ENCODE measurements at places on chromosomes 2 and 18.

DNA sequence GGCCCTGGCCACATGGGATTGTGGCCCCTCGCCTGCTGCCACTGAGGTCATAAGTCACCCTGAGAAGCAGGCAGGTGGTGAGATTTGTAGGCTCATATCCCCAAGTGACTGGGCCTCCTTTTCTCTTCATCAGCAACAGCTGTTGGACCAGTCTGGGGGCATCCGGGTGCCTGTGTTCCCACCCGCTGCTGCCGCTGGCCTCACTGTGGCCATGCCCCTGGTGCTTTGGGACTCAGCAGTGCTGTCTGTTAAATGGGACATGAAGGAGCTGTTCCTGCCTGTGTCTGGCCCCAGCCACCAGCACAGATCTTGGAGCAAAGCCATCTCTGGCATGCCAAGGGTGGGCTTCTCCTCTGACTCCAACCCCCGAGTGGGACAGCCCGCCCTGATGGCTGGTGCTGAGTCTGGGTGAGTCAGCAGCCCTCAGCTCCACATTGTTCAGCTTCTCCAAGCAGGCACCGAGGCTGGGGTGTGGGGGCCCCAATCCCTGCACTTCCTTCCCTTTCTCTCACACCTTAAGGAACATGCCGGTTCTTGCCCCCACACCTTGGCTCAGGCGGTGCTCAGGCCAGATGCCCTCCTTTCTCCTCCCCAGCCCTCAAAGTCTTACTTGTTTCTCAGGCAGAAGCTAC lies 207.9 kb downstream of the GLI2 start:
- DNase-seq: no peak

DNA sequence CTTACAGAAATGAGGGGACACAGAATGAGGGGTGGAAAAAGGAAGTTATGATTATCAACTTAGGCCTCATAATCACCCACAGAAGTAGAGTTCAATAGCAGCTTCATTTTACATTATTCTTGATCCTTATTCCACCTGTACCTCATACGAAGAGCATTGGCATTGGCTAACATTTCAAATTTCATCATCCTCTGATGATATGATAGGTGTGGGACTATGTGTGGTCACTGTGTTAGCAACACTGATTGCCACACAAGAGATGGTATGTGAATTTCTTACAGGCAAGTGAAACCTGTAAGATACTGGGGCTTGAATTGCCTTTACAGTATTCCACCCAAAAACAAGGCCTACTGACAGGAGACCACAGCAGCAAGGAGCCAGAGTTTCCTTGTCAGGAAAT lies 14.0 kb upstream of the HAT1 start:
- DNase-seq: no peak

DNA sequence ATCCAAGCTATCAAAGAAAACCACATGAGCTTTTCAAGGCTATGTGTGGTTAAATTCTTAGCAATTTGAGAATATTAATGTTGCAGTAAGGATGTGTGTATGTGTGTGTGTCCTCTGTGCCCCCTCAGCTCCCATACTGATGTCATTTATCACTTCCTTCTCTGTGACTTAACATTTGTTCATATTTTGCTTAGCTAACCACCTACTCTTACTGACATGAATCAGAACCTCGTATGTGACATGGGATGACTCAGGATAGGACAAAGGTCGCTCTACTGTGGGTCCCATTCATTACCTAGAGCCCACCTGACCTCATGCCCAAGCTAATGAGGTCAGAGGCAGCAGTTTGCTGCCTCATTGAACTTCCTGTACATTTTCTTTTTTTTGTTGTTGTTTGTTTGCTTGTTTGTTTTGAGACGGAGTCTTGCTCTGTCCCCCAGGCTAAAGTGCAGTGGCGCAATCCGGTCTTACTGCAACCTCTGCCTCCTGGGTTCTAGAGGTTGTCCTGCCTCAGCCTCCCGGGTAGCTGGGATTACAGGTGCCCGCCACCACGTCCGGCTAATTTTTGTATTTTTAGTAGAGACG lies 36.3 kb downstream of the MOGAT1 start:
- no peak for DNase-seq

- no peak for DNase-seq
Observed at GRCh38 chr2:188187726-188188125, 103.9 kb upstream of the GULP1 start.

DNA sequence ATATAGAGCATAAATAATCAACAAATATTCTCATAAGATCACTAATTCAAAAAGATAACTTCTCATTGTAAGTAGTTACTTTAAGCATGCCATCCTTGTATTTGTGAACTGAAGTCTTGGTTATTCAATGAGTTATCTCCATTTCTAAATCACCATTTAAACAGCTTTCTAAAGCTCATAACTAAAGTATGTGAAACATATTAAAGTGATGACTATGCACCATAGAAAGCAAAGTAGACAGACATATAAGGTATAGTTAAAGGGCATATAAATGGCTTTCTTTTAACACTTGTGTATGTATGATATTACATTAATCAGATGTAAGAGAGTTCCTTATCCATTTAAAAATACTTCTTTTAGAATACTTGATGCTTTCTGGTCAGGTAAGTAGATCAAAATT lies 83.5 kb downstream of the IKZF2 start:
- DNase-seq: no peak

DNA sequence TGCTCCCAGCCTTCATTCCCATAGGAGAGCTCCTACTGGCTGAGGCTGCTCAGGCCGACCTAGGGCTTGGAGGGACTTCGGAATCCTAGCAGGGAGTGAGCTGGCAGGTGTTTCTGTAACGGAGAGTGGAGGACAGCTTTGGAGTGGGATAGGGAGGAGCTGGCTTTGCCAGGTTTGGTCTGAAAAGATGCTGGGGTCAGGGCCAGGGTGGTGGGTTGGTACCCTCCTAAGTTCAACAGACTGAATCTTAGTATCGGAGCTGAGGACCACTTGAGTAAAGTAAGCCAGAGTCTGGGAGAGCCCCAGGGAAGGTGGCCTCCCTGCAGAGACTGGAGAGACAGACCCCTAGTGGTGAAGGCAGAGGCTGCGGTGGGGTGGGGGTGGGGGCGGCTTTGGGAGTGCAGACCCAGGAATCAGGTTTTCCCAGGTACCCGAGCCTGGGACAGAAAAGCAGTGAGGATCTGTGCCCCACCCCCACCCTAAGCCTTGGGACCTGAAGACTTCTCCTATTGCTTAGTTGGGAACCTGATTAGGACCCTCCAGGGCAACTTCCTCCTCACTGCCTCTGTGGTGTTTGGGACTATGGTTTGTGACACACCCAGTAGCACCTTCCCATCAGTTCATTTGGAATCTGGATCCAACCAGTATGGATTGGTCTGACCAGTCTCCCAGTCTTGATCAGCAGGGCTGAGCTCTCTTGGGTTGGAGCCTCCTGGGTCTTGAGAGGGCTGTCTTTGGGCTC lies 3.0 kb downstream of the CNNM4 start:
- no peak for DNase-seq

GRCh38 chr2:42602218-42602875 lies 33.9 kb downstream of the MTA3 start:
- peak; percentile 28 for DNase-seq

- DNase-seq: no peak
Observed at GRCh38 chr2:206266130-206267125, 8.0 kb upstream of the ZDBF2 start.

DNA sequence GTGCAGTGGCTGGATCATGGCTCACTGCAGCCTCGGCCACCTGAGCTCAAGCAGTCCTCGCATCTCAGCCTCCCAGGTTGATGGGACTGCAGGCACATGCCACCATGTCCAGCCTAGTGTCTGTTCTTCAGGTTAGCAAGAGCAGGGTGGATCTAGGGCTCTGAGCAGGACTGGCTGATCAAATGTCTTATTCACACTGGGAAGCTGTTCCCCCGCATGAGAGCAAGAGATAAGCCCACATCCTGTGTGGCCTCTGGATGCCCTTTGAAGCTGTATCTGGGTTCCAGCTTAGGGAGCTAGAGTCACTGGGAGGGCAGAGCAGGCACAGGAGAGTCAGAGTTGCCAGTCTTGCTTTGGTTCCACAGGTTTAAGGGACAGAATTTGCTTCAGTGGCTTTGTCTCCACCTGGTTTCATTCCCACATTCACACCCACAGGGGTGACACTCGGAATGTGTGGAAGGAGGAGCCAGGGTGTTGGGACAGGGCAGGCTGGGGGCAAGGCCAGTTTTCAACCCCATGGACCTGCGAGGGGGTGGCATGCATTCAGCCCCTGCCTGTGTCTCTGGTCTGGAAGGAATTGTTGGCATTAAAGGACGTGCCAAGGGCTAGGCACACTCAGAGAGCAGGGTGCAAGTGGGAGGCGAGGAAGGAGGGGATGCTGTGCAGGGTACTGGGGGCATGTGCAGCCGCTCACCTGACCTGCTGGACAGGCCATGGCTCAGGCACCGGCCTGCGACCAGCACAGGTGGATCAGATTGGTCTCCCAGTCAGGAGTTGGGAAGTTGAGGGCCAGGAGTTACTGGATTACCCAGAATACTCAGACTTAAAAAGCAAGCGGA lies 24.5 kb downstream of the PTPN18 start:
- DNase-seq: no peak

DNA sequence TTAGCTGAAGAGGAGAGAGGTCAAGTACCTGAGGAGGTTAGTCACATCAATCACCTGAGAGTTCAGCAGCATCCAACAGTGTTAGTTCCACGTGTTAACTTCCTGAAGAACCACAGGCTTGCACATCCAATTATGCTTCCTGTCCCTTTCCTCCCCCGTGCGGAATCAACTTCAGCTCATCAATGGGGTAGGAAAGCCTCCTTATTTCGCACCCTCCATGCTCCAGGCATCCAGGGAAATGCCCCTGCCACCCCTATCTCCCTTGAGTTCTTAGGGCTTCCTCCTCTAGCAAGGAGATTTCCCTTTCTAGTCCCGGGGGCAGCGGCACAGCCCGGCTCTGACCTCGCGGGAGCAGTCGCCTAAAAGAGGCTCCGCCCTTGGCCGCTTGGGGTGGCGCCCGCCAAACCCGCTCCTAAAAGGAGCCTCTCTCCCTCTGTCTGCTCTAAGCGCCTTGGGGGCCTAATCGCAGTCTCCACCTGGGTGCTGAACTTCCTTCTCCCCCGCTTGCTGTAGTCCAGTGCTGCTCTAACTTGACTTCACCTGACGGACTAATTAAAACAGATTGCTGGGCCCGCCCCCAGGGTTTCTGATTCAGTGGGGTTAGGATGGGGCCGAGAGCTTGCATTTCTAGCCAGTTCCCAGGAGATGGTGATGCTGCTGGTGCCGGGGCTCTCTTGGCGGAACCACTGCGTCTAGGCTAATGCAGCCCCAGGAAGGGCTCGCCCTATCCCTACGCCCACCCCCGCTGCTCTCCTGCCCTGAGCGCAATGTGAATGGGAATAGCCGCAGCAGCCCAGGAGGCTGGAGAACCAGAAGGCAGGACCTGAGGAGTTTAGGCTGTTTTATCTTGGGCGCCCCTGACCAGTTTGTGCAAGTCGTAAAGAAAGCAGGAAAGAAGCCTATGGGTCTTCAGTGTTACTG lies 3.4 kb upstream of the TET3 start:
- DNase-seq: peak; percentile 5

GRCh38 chr2:164934401-164935117 lies 20.8 kb downstream of the SLC38A11 start:
- DNase-seq: peak; percentile 73
